Natural killer cell treated with Interleukin-12 subunit alpha and Interleukin-12 subunit beta and Interleukin-15 and Interleukin-18, amount 100 ng/mL, for 72 hours (primary cell): ENCODE measurements at places on chromosomes 4 and X.
A peak's percentile ranks its signal among the peaks of the same experiment; 100 is the strongest.

DNA sequence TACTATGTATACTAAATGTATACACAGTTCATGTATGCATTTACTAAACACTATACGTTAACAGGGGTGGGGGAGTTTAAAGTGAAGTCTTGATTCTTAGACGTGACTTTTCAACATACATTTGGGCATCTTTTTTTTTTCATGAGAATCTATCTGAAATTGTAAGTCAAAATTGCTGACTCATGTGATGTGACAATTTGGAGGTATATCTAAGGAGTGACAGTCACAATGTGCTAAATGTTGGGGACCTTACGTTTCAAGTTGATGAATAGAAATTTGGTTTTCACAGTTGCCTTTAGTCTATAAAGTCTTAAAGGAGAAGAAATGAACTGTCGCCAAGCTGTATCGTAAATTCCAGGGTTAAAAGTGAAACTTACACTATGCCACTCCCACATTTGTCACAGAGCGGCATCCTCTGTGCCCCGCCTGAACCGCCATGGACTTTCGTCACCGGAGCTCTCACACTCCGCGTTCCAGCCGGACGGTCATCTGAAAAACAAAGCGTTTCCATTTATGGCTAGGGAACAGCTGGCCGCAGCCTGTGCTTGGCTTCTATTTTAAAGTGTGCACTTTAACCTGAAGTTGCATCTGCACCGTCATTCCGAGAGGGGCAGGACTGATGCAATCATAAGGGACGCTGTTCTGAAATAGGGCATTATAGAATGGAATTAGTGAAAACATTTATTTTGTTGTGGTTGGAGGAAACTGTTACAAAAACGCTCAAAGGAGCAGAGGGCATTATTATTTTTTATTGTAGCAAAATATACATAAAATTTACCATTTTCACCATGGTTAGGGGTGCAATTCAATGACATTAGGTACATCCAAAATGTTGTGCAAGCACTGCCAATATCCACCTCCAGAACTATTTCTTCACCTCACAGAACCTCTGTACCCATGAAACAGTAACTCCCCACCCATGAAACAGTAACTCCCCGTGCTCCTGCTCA is 30.9 kb downstream of the PDLIM3 start:
- no peak for DNase-seq

DNA sequence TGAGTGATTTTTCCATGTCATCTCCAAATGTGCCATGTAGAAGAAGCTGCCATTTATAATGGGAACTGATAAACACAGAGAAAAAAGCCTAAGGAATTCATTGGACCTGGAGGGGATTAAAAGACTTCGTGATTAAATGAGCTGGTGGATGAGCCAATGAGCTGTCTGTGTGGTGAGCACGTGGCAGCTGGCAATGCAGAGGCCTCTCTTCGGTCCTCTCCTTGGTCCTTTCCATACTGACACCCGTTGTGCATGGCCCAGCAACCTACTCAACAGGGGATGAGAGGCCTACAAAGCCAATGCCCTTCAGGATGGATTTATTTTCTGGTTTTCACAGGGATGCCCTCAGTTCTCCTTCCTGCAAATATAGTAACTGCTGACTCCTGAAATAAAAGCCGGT is 87.7 kb upstream of the STS start:
- no peak for DNase-seq

DNA sequence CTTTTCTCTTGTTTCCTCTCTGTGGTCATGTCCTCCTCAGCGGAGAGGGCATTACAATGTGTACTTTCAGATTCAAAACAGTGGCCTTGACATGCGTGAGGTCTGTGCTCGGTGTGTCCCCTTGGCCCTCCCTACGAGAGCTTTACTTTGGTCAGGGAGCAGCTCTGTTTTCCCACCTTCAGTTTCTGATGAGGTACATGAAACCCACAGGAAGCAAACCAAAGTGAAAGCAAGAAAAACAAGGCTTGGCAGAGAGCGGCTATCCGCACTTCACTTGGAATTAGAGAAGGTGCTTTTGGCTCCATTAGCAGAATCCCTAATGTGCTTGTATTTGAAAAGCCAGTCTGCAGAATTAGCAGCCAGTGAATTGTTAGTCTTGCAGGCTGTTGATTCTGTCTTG is 19.5 kb upstream of the BOD1L1 start:
- DNase-seq, result no peak

GRCh38 chr4:7027913-7028312 is 15.3 kb upstream of the TADA2B start:
- DNase-seq, result no peak

DNA sequence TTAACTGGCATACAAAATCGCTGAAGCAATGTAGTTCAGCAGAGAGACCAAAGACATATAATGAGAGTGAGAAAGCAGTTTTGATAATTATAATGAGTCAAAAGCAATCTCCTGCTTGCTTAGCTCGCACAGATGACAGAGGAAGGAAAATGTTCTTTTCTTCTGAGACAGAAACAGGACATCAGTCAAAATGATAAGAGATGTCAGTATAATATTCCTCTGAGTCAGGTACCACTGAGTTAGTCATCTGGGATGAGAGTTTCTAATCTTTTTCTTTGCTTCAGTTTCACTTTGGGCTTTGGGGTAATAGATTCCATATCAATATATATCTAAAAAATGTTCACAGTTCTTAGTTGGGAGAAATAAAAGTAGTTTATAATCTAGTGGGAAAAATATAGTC is 387.2 kb downstream of the PCDH7 start:
- DNase-seq, result no peak

- DNase-seq, result no peak
Observed at GRCh38 chr4:156837625-156838345, 133.8 kb downstream of the PDGFC start.

DNA sequence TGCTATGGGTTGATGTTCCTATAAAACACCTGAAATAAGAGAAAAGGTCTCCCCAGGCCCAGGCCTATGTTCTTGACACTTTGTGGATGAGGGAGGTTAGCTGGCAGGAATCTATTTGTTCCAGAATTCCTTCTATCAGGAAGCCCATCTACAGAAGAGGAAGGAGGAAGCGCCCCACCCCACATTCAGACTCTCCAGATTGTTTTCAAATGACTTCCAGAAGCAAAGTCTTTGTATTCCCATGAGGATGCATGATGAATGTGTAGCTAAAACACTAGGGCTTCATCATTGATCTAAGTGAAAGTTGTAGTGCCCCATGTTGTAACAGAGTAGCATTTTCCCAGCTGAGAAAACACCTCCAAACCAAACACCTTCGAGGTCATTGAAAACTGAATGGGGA is 16.4 kb downstream of the OTC start:
- DNase-seq, result no peak

GRCh38 chrX:40651620-40652223 is 4.4 kb upstream of the CXorf38 start:
- DNase-seq, result peak; percentile 81

DNA sequence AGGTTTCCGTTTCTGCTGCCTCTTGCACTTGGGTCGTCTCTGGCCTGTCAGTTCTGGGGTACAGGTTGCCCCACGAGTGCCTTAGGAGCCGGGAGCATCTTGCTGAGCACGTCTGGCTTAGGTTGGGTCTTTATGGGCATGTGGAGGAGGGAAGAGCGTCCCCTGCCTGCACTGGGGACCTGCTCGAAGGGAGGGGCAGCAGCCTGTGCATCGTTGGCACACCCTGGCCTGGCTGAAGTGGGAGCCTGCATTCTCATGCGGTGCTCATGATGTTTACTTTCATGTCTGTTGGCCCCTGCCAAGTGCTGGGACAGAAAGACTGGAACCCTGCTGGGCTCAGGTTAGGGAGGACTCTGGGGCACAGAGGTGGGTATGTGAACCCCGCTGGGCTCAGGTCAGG is 23.8 kb upstream of the TADA2B start:
- DNase-seq, result no peak
